ENCODE measurements at places on chromosomes 16 and 17.

DNA sequence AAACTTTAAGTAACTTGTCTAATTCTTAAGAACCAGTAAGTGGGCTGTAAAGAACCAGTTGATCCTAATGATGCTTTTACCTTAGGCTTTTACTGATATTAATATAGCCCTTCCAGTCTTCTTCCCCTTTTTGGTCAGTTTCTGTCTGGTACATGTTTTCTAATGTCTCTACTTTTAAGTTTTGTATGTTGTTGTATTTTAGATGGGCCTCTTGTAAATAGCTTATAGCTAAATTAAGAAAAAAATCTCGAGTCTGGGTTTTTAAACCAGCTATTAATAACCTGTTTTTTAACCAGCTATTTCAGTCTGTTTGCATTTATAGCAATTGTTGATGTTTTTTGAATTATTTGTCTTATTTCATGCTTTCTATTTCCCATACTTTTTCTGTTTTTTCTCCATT is 79.0 kb downstream of the PITPNC1 start:
- no peak for DNase-seq

DNA sequence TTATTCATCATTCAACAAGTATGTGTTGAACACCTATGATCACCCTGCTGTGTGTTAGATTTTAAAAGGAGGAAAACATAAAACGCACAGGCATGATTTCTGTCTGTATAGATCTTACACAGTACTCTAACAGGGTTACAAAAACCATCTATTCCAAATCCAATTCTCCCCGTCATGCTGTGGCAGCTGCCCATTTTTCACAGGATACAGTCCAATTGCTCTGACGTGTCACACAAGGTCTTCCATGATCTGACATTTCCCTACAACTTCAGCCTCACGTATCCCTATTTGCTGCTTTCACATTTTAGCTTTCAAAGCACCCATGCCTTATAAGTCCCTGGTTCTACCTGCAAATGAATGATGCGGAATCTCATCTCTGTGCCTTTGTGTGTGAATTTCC is 67.0 kb upstream of the CNTNAP4 start:
- no peak for DNase-seq

- no peak for DNase-seq
Measured at GRCh38 chr17:74202938-74203337, 540 bp upstream of the RPL38 start.

- DNase-seq = no peak
Measured at GRCh38 chr16:30924076-30924912, 922 bp downstream of the FBXL19 start.

- DNase-seq = no peak
Measured at GRCh38 chr17:14311981-14312380, 11.1 kb downstream of the HS3ST3B1 start.

DNA sequence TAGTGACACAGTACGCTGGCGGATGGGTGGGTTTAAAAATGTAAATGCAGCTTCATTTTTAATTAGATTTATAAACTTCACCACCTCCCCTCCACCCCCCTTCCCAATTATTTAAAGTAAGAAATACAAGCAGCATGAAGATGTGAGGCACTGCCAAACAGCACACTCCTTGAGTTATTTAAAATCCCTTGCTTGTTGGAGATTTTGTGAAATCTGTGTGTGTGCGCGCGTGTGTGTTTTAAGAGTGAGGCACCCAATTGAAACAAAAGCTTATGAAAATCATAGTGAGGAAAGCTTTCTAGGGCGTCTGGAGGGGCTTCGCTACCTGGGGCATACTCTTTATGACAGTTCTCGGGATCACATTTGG is 219.6 kb upstream of the IRX3 start:
- no peak for DNase-seq

DNA sequence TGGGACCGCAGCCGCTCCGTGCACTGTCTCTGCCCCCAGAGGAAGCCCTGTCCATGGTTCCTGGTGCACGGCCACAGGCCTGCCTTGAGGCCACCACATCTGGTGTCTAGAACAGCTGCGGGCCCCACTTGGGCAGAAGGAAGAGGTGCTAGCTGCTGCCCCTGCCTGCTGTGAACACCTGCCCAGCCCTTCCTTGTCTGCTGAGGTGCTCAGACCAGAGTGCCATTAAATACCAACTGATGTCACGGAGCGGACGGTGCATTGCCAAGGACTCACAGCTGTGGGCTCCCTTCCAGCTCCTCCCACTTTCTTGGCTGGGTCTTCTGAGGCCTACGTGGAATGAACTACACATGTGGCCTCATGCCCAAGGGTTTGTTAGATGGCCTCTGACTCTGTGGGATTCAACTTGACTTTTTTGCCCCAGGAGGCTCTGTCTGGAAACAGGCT is 146.1 kb downstream of the RAB11FIP4 start:
- no peak for DNase-seq

GRCh38 chr17:80751946-80752581 is 207.4 kb downstream of the RPTOR start:
- no peak for DNase-seq
